Mucosa of descending colon (tissue), 3 donors: ENCODE measurements at places on chromosomes 4 and X. TPM values are rescaled to one million over a fixed set of nuclear protein-coding genes. Genes with fewer than 3 reads are reported as not detected.

Gene FAM184B
- 0.61 TPM for total RNA-seq

Gene ARHGAP36
- 0.19 TPM for total RNA-seq

Gene C4orf50
- 0.07 TPM for total RNA-seq

Gene ELF4
- 65.0 TPM for total RNA-seq

DNA sequence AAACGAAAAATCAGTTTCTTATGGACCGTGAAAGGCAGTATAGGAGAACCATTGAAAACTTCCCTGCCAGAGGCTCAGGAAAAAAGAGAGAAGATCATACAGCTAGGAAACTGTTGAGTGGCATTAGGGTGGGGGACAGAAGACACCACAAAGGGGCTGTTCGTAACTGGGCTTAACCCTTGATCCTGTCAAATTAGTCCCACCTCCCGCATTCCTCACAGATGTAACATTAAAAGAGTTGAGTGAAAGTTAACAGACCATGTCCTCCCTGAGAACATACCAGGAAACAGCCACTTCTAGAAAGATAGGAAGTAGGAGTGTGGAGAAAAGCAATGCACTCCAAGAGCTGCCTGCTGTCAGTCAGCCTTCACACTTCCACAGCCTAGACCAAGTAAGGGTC, 8.7 kb downstream of the SHROOM4 start:
- DNase-seq, result no peak

Gene PNMA6F
- total RNA-seq, result not detected

GRCh38 chr4:138650929-138651448, 364.6 kb upstream of the NOCT start:
- no peak for DNase-seq

GRCh38 chr4:88528861-88529260, 5.3 kb upstream of the PYURF start:
- DNase-seq, result no peak
